Cardiac muscle cell (in vitro differentiated cells and primary cell): ENCODE measurements at places on chromosomes 5 and 9.

- peak; percentile 14 for DNase-seq
Measured at GRCh38 chr5:116032094-116032517, at the start of gene ARL14EPL. ARL14EPL (plus strand) TSS chr5:116032472; CDS start chr5:116051466, 18,994 bp downstream.

GRCh38 chr5:138461343-138462125 lies 3.7 kb upstream of the EGR1 start:
- DNase-seq: no peak

GRCh38 chr9:134320868-134321471 lies 5.3 kb upstream of the RXRA start:
- DNase-seq: no peak

DNA sequence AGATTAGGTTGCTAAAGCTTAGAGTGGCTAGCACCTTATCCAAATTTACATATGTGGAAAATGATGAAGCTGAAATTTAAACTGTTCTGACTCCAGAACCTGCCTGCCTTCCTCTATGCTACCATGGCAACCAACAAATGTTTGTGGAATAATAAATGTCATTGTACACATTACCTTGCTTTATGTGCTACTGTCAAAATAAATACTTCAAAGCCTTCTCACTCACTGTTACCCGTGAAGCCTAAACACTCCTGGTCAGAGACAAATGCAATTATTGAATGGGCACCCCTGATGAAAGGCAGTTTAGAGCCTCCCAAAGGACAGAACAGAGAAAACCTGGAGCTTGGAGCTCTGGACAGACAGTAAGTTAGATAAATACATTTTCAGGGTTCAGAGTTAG lies 158.6 kb downstream of the FAM114A2 start:
- no peak for DNase-seq

- DNase-seq: no peak
Measured at GRCh38 chr5:173762930-173763329, 125.2 kb upstream of the CPEB4 start.

GRCh38 chr5:80481019-80481893 lies 6.6 kb upstream of the FAM151B start:
- peak; percentile 78 for DNase-seq

GRCh38 chr9:4550777-4551484 lies 60.7 kb downstream of the SLC1A1 start:
- DNase-seq: no peak

DNA sequence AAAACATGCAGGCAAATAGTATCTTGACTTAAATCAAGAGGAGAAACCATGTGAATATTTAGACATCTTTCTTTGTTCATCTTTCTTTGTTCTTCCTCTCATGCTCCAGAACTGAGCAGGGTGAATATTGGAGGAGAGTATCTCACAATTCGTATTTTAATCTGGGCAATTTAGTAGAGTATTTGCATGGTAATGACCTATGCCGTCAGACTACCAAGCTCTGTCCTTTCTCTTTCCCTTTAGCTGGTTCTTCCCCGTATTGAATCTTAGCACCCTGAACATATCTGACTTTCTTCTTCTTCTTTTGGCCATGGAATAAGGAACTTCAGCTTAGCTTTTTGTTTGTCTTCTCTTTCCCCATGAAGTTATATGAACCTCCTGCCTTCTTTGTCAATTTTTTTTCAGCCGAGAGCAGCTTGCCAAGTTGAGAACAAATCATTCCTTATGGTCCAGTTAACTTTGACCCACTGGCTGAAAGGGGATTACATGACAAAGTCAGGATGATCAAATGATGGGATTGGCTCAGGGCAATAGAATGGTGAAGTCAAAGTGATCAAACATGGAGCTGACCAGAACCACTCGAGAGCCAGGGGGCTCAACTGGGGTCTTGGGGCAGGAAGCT lies 95.8 kb downstream of the DAPK1 start:
- DNase-seq: no peak

DNA sequence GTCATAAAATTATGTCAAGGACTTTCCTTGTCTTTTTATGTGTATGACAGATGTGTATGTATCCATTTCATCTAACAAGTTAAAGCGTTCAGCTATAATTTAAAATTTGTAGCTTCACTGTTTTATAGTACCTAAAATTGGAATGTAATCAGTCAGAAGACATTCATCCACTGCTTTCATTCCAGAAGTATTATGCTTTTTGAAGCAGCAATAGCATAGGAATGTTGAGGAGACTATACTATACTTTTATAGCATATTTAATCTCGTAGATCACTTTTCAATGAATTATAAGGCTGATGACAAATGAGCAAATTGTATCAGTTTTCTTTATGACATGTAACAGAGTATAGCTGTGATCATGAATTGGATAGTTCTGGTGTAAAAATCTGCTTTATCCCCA lies 6.9 kb downstream of the PCDHGA12 start:
- no peak for DNase-seq
